Left forelimb (tissue), 1 donor: ENCODE measurements at places on chromosomes 7 and 10.
A peak's percentile ranks its signal among the peaks of the same experiment; 100 is the strongest.

DNA sequence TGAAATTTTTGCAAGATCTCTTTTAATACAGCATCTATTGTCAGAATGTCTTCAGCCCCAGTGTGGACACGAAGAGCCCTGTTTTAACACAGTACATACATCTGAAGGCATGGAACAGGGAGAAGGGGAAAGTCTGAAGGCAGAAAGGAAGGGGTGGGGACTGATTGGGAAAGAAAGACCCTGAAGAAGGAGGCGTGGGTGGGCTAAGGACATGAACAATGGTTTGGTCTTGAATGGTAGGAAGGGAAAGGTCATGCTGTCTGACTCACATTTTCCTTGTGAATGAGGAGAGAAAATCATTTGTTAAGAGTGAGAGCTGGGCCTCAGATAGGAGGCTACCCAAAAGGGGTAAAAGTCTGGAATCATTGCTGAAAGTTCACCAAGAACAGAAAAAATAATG, 297.1 kb downstream of the GALNT17 start:
- DNase-seq = no peak

- no peak for DNase-seq
These were observed 54.2 kb upstream of the TARP start for GRCh38 chr7:38327637-38328036.

- DNase-seq = no peak
These were observed 37.6 kb downstream of the PPIF start for GRCh38 chr10:79384773-79385391.

DNA sequence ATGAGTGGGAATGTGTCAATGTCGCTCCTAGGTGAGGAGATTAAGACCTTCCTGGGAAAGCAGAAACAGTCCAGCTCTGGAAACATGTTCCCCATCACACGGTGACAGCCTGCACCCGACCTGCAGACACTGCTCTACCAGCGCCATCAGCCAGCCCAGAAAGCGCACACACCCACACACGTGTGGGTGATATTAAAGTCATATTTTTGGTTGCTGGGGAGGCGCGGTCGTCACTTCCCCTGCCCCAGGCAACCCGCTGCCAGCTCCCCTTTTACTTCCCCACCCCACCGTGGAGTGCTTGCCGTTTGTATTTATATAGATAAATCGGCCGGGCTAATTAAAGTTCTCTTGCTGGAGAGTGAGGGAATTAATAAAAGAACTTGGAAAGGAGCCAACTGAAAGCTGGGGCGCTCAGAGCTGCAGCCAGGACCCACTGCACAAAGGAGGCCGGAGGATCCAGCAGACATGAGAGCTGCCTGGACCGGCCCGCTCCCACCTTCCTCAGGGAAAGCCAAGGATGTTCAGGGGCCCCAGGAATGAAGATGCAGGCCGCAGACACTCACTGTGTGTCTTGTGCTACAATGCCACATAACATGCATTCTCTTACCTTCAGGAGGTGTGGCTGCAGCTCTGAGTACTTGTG, 145.2 kb upstream of the UNC5B start:
- DNase-seq = no peak

GRCh38 chr10:43985941-43986340, 337.3 kb upstream of the ZNF32 start:
- no peak for DNase-seq

GRCh38 chr10:124047427-124048152, 45.8 kb downstream of the CHST15 start:
- DNase-seq = no peak

GRCh38 chr7:89606511-89606910, 547.8 kb upstream of the STEAP1 start:
- DNase-seq = no peak

GRCh38 chr10:58414270-58415041, 29.2 kb downstream of the TFAM start:
- DNase-seq = peak; percentile 71

- no peak for DNase-seq
These were observed 22.7 kb downstream of the BET1 start for GRCh38 chr7:93981480-93981874.

DNA sequence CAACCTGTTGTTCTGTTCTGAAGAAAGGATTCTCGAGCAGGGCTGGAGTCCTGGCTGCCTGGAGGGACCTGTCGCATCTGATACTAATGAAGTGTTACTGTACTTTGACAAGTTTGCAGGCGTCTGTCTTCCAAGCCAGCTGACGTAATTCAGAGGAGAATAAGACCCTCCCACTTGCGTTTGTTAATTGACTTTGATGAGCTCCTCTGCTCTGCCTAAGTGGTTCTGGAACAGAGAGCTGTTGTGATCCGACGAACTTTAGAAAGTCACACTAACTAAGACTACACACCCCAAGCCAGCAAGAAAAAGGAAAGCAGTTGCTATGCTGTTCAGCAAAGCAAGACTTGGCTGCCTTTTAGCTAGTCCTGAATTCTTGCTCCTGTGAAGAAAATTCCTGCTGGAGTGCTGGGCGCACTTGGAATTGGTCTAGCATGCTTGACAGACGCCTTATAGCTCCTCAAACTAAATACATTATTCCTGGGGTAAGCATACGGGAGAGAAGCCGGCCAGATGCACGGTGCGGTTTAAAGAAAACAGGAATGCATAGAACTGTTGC, 200.3 kb downstream of the CACNB2 start:
- no peak for DNase-seq

GRCh38 chr10:93947055-93947454, 46.7 kb upstream of the PLCE1 start:
- DNase-seq = no peak

DNA sequence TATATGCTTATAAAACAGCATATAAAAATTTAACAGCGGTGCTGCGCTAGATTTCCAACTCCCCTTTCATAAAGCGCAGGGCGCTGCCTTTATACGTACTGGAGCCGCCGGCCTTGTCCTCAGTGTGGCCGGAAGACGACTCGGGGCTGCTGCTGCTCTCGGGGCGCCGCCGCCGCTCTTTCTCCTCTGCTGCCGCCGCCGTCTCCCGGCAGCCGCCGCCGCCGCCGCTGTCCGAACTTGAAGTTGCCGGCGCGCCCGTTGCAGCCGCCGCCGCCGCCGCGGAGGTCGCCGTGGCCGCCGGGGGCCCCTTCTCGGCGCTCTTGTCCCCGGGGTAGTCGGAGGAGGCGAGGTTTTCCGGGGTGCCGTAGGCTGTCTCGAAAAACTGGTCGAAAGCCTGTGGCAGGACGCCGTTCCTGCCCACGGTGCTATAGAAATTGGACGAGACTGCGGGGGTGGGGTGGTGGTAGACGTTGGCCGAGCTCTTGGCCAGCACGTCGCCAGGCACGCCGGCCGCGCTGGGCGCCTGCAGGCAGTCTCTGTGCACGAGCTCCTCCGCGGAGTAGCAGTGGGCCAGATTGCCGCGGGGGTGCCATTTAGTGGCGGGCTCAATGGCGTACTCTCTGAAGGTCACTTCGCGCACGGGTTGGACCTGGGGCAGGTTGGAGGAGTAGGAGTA, 557 bp downstream of the HOXA11 start:
- DNase-seq = no peak

- no peak for DNase-seq
These were observed 407.7 kb downstream of the PARD3 start for GRCh38 chr10:34407324-34407805.

DNA sequence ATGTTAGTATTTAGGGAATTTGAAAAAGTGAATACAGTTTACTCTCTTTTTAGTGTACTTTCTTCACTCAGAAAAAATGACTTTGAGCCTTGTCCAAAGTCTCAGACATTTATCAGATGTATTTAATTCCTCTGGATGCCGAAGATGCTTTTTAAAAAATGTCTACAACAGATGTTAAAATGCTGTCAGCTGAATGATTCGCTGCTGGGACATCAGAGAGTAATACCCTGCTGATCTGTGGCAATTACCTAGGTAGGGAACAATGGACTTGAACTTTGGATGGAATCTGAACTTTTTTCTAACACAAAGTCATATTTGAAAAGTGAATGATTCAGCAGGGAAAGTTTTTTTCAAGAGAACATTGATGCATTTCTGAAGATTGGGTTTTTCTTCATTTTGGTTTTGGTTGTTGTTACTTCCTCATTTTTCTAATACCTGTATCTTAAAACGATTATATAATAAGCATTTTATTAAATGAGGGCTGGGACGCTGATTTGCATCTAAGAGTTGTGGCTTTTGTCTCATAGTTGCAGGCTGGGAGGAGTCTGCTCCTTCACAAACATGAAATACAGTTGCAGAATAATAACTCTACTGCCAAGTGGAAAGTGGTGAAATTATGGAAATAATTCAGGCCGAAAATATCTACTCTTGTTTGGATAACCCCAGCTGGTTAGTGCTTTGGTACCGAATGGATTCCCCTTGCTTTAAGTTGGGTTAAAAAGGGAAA, 98.0 kb downstream of the SPAG6 start:
- DNase-seq = no peak

DNA sequence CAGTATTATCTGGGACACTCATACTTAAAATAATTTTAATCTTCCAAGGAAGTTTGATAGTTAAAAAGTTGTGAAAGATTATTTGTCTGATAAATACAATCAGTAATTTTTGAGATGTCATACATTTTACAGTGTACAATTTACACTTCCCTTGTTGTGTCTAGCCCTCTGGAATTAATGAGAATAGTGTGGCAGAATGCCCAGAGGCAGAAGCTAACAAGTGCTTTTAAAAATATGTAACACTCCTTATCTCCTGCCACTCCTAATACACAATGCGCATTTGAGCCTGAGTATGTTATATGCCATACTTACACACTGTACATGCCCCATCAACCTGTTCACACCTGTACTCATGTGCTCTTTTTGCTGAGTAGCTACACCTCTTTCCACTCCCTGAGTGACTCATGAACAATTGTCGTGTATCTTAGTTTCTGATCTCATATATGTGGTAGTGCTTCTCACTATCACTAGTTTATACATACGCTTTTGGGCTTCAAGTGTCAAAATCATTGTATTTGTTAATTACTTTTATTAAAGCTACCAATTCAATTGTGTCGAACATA, 106.9 kb upstream of the GNAI1 start:
- DNase-seq = no peak

- no peak for DNase-seq
These were observed 42.5 kb upstream of the LRGUK start for GRCh38 chr7:134084488-134085144.

DNA sequence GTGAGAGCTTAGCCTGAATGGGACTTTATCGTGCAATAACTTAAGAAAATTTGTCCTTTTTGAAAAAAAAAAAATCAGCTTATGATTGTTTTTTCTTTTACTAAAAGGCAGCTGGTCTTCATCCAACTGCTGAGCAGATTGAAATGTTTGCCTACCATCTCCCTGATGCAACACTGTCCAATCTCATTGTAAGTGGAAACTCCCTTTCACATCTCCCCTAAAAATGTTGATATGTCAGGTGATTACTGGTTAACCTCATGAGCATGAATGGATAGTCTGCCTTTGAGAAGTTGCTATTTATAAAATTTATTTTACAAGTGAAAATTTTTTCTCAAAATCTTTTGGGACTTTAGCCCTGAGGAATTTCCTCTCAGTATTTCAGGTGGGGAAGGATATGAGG, 17.8 kb upstream of the HKDC1 start:
- DNase-seq = no peak

- DNase-seq = no peak
These were observed 2.8 kb upstream of the TECTB start for GRCh38 chr10:112280205-112280921.

- no peak for DNase-seq
These were observed 2.2 kb upstream of the NOM1 start for GRCh38 chr7:156947120-156947843.

DNA sequence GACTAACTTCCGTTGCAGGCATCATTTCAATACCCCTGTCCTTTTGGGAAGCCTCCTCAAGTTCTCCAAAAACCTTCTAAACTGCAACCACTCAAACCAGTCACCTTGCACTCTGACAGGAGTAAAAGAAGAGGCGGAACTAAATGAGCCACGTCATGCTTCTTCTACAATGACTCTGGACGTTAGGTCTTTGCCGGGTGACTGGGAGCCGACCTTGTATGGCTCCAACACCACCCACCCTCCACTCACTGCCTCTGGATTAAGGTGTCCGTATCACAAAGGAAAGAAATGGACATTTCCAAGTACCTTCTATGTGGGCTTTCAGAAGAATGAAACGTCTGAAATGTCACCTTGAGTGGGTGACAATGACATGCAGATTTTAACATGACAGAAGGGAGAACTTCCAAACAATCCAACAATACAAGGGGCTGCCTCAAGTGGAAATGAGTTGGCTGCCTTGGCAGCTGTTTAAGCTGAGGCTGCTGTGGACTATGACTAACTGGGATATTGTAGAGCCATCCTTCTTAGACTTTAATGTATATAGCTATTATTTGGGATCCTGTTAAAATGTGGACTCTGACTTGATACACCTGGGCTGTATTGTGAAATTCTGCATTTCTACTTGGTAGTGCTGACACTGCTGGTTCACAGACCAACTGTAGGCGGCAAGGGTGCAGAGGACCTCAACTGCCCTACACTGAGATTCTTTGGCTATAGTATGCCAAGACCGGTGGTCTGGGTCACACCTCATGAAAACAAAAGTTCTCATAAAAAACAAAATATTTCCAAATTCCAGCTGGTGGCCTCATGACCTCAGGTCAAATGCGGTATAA, 33.8 kb upstream of the PDLIM1 start:
- DNase-seq = no peak

- no peak for DNase-seq
These were observed 10.0 kb downstream of the BTRC start for GRCh38 chr10:101363850-101364400.

DNA sequence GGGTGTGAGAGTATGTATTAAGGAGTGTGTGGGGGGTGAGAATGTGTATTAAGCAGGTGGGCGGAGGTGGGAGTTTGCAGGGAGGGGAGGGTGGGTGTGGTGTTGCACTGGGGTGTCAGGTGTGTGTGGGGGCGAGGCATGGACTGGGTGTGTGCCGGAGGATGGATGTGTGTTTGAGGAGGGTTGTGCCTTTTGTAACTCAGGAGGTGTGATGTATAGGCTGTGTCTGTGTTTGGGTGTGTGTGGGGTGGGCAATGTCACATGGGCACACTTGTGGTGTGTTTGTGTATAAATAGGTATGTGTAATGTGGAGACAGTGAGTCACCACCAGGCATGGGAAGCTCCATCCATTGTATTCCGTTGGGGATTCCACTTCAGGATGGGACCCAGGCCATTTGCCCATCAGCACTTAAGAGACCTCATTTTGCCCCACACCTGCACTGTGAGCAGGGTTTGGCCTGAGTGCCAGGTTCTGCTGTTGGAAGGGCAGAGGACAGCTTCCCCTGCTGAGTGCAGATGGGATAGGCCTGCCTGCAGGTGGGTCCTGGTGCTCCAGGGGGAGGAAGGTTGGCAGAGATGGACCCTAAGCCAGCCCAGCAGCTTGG, 5.8 kb downstream of the UNC5B start:
- DNase-seq = peak; percentile 46

- peak; percentile 17 for DNase-seq
These were observed 495.1 kb downstream of the RPS24 start for GRCh38 chr10:78528749-78529204.
